ENCODE measurements at places on chromosomes 5 and 9.
A peak's percentile ranks its signal among the peaks of the same experiment; 100 is the strongest.

GRCh38 chr9:121324316-121324715, 45.7 kb downstream of the STOM start:
- no peak for DNase-seq

DNA sequence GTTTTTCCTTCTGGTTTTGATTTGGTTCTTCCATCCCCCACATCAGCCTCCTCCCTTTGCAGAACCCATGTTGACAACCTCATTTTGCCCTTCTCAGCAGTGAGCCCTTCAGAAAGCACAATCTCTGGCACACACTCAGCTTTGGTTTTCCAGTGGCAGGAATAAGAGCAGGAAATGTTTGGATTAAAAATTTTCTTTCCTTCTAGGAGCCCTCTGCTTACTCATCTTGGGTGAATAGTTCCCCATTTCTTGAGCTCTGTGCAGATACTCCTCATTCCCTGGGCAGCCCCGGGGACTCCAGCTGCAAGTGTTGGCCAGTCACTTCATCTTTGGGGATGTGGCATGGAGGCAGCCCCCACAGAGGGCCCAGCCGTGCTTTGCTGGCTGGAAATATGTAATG, 170.5 kb downstream of the NR3C1 start:
- DNase-seq, result no peak

DNA sequence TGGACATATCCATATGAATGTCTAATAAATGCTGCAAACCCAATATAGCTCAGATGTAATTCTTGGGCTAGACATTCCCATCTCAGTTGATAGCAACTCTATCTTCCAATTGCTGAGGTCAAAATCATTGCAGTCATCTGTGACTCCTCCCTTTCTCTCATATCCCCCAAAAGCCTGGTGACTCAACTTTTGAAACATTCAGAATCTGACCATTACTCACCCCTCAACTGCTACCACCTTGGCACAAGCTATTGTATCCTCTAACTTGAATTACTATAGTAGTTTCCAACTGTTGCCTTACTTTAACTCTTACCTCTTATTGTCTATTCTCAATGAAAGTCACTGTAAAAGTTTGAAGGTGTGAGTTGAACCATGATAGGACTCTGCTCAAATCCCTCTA, 600.1 kb upstream of the RGMB start:
- DNase-seq, result no peak

GRCh38 chr9:68697851-68698250, 7.2 kb upstream of the PIP5K1B start:
- no peak for DNase-seq

DNA sequence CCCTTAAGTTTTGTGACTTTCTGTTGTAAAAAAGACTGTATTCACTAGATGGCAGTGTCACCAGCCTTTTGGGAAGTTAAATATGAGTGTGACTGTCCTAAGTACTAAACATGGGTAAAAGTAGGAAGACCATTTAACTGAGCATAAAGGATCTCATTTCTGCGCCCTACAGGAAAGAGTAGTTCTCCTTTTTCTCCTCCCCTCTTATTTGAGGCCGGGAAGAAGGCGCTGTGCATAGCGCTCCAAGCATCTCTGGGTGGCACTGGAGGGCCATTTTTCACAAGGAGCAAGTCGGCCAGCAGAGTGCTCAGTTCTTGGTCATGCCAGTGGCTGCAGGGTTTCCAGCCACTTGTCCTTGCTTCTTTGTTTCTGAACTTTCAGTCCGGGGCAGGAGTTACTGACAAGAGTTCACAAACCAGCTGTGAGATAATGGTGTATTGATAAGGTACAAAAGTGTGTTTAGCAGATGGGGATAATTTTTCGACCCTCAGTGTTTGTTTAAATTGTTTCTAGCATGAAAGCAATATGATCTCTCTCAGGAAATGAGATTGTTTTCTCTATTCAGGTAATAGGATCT, 227.6 kb upstream of the DMRT1 start:
- DNase-seq, result peak; percentile 64

- DNase-seq, result no peak
Observed at GRCh38 chr5:165508861-165509260, 2003.4 kb downstream of the MAT2B start.

DNA sequence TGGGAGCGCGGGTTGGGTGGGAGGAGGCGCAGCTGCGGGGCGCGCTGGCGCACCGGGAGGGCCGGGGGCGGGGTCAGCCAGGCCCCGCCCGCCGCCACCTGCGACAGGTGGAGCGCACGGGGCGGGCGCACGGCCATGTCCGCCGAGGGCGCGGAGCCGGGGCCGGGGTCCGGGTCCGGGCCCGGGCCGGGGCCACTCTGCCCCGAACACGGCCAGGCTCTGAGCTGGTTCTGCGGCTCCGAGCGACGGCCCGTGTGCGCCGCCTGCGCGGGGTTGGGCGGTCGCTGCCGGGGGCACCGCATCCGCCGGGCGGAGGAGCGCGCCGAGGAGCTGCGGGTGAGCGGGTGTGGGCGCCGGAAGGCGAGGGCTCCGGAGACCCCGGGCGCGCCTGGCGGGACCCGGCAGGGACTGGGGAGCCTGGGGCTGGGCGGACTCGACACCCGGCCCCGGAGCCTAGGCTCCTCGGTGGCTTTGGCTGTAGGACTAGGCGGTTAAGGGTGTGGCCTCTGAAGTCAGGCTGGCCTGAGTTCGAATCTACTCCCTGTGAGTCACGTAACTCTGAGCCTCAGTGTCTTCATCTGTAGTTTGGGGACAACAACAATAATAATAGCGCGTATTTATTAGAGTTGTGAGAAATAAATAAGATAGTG, at the start of gene BSPRY:
BSPRY (plus strand) TSS at position 97 of the 650 bp plus-strand sequence; CDS start at position 136, 39 bp downstream.
- DNase-seq, result peak; percentile 62
